A549 treated with CORT108297 at 1 μM for 4 hours (cell line): ENCODE measurements at places on chromosomes 2 and 18. TPM values are rescaled to one million over a fixed set of nuclear protein-coding genes. Genes with fewer than 3 reads are reported as not detected.

Gene ZNG1B
- total RNA-seq: 39.2 to 50.0 TPM (median 40.4 TPM) in 5 replicates

Gene CTAGE1
- total RNA-seq: 0.05 TPM in 1 of 5 replicates, not detected in the others

Gene DTNA
- 0.14 to 0.29 TPM (median 0.23 TPM) in 5 replicates for total RNA-seq

Gene ADRA2B
- total RNA-seq: 0.02 to 0.07 TPM (median 0.05 TPM) in 4 of 5 replicates, not detected in the other

Gene RND3
- total RNA-seq: 49.5 to 68.6 TPM (median 53.9 TPM) in 5 replicates

Gene OSR1
- 5.0 to 8.9 TPM (median 6.1 TPM) in 5 replicates for total RNA-seq
